ENCODE measurements at places on chromosomes 1 and 21.

DNA sequence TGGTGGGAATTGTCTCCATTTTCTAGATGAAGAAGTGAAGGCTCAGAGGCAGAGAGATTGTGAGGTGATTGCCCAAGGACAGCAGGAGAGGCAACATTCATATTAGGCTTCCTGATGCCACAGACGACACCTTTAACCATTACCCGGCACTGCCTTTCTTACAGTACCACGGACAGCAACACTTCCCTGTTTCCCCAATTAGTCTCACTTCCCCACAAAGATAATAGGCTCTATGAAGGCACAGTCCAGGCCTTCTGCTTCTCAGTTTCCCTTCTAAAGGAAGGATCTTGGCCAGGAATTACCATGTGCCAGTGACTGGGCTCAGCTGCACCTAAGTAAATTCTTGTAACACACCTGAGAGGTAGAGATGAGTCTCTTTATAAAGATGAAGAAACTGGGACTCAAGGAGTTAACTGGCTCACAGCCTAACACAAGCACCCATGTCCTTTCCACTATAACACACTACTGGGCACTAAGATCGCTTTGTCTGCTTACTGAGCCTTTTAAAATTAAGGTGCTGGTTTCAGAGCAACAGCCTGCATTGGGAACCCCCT lies 9.6 kb downstream of the IGSF9 start:
- no peak for DNase-seq

DNA sequence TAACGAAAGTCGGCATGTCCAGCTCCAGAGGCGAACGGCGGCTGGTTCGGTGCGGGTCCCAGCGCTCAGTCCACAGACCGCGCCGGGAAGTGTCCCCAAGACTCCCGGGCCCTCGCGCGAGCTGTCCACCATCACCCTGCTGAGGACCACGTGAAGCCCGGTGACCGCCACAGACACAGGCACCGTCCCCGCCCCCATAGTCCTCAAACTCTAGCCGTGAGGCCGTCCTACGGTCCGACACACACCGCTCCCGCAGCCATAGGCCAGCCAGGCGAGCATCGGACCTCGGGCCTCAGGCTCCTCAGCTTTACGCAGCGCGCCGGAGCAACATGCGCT lies 535 bp downstream of the SETD4 start:
- no peak for DNase-seq

GRCh38 chr1:118783095-118783758 lies 204.9 kb downstream of the TBX15 start:
- no peak for DNase-seq

GRCh38 chr1:90340606-90341005 lies 345.7 kb downstream of the ZNF326 start:
- peak; percentile 77 for DNase-seq

- DNase-seq: no peak
Observed at GRCh38 chr1:200880212-200880611, 7.4 kb downstream of the GPR25 start.

All from spinal cord (tissue), 10 donors.